CD4-positive, alpha-beta T cell treated with Interleukin-2 at 100 ng/mL for 4 hours (primary cell): ENCODE measurements at places on chromosomes 5 and 9.

DNA sequence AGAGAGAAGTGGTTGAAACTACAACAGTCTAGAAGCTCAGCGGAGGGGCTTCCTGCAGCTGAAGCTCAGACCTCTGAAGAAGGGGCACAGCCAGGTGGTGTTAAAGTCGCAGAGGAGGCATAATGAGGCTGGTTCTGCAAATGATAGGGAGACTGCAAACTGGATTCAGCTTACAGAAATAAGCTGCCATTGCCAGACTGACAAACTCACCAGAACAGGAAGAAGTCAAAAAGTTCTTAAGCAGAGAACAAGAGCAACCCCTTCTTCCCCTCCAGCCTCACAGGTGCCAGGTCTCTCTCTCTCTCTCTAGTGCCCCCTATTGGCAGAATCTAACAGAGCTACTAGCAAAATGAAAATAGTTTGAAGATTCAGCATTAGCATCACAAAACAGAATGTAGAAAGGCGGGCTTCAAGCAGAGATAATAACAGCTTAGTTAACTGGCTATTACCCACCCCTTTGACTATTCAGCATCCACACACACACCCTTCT, 76.7 kb downstream of the GRAMD2B start:
- peak; percentile 70 for DNase-seq

- no peak for DNase-seq
These were observed 55.5 kb downstream of the APC start for GRCh38 chr5:112793201-112793600.

DNA sequence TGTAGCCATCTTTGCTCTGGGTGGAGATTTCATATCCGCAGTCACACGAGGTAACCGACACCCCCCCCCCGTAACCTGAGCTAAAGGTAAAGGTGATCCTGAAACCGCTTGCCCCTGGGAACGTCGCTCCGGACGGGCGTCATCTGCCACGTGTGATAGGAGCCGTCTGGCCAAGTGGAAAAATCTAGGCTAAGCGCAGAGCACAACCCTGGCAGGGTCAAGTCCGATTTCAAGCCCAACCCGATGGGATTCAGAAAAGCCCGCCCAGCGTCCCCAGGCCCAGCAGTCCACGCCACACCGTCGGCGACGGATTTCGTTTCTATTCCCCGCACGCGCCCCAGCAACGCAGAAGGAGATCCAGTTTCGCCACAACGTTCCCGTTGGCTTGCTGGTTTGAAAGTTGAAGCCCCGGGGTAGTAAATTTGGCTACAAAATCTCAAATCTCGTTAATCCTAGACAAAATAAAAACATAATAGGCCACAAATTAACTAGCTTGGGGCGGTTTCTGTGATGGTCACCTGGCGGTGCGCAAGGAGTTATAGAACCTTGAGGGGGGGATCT, 32.4 kb upstream of the NFIB start:
- no peak for DNase-seq

DNA sequence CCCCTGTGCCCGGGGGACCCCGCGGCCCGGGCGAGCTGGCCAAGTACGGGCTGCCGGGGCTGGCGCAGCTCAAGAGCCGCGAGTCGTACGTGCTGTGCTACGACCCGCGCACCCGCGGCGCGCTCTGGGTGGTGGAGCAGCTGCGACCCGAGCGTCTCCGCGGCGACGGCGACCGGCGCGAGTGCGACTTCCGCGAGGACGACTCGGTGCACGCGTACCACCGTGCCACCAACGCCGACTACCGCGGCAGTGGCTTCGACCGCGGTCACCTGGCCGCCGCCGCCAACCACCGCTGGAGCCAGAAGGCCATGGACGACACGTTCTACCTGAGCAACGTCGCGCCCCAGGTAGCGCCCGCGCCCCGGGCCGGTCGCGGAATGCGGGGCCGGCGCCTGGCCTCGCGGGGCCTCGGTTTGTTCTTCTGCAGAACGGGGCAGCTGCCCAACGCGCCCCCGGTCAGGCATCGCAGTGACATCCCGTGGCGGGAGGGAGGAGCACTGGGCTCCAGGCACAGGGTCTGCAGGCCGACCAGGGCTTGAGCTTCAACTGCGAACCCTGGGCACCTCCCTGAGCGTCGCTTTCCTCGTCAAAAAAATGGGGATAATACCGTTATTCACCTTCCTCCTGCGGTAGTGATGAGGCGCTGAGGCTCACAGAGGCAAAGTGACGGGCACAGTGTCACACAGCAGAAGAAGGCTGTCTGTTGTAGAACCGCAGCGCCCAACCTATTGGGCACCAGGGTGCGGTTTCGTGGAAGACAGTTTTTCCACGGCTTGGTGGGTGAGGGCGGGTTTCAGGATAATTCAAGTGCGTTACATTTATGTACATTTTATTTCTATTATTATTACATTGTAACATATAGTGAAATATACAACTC, 777 bp downstream of the ENDOG start:
- peak; percentile 44 for DNase-seq

GRCh38 chr9:134214766-134215419, 50.5 kb upstream of the RNU6ATAC start:
- DNase-seq, result no peak

DNA sequence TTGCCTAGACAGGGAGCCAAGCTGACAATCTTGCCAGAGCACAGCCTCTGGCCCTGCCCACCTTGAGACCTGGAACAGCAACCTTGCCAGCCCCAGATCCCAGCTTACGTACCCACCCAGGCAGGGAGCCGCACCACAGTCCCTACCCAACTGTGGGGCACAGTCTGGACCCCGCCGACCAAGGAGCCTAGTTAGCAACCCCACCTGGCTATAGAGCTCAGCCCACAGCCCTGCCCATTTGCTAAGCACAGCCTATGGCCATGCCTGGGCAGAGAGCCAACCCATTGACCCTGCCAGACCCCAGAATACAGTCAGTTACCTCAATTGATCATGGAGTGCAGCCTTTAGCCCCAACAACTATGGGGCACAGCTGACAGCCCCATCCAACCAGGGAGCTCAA, 97.9 kb upstream of the SH3GL2 start:
- no peak for DNase-seq

GRCh38 chr9:4371108-4371507, 71.2 kb upstream of the GLIS3 start:
- DNase-seq, result no peak

- no peak for DNase-seq
These were observed 61.6 kb downstream of the ERCC6L2 start for GRCh38 chr9:95937131-95937530.

DNA sequence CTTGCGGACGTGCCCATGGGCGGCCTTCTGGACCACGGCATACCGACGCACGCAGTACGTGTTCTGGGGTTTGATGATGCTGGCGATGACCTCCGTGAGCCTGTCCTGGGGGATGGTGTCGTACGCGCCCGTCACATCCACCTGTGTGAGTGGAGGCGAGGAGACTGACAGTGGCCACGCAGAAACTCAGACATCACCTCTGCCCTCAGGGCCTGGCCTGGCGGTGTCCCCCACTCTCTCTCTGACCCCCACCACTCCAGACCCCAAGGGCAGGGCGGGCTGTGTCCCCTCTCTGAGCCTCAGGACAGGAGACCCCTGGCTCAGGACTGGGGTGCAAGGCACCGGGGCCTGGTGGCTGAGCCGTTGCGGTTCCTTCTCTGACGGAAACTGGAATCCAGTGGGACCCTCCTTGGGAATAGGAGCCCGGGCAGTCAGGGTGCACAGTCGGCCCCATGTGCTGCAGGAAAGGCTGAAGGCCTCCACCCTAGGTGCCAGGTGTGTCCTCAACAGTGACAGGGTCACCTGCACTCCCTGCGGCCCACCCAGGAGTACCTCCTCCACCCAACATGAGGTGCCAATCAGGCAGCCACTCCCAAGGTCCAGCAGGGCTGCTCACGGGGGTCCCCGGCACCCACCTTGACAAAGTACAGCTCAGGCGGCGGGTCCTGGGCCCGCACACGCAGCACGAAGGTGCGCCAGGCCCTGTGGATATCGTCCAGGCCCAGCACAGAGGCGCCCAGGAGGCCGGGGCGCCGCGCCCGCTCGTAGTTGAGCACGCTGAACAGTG, 16.0 kb downstream of the TERT start:
- no peak for DNase-seq

DNA sequence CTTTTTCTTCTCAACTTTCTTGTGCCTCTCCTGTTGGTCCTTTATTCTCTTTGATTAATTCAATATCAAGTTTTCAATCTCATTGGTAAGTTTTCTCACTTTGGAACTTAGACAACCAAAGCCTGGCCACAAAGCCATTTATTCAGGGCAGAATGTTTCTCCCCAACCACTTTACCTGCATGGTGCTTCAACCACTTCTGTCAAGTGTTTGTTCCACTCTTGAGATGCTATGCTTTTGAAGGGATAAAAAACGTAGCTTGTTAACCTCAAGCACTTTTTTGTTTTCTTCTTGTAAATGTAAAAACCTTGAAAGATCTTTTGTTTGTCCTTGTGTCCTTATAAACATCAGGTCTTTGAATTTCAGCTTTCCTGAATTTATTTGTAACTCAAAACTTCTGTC, 966.7 kb downstream of the MAT2B start:
- no peak for DNase-seq

- no peak for DNase-seq
These were observed 633 bp upstream of the PPP1R26 start for GRCh38 chr9:135478829-135479468.

GRCh38 chr5:81409896-81410295, 16.0 kb upstream of the ACOT12 start:
- DNase-seq, result no peak

- no peak for DNase-seq
These were observed 257.7 kb downstream of the EPB41L4A start for GRCh38 chr5:112161392-112161748.

DNA sequence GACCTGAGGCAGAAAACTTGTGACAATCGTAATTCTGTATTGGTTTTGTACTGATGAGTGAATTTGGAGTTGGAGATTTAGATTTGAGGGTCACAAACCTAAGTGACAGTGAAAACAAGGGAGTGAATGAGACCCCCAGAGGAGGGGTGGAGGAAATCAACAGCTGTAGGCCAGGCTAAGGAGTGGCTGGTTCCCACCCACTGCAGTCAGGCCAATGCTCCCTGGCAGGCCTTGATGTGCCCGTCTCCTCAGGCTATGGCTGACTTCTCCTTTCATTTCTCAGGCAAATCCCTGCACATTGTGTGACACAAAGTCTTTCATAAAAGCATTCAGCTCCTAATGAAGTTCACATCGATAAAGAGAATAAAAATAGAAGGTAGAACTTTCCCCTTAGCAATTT, 557.6 kb downstream of the CETN3 start:
- no peak for DNase-seq

GRCh38 chr5:35136386-35136785, 88.6 kb upstream of the AGXT2 start:
- no peak for DNase-seq

DNA sequence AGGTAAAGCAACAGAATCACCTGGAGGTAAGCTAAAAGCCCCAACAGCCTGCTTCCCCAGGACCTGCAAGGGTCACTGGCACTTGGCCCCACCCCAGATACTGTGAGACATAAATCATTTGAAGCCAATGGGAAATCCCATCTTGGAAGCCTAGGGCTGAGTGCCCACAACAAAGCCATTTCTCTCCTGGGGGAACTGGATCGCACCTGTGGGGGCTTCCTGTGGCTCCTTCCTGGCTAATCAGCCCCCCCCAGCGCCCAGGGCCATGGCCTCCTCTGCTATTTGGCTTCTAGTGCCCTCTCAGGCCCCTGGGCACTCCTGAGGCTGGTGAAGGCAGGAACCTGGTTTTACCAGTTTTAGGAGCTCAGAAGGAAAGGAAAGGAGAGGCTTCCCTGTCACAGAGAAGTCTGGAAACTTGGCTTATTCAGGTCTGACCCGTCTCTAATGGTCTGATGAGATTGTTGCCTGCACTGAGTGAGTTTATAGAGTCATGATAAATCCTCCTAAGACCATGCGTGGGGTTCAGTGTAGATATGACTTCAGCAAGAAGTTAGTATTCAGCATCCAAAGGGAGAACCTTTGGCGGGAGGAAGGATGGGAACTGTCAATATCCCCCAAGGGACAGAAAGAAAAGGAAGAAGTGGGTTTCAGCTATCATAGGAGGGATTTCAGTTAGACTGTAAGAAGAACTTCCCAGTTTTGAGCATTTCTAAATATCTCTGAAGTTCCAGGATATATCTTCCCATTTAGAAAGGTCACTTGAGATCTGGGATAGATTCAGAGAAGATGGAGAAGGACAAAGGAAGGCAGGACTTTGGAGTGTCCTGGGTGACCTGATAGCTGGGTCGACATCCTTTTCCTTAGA, 1.2 kb downstream of the KCNMB1 start:
- no peak for DNase-seq

DNA sequence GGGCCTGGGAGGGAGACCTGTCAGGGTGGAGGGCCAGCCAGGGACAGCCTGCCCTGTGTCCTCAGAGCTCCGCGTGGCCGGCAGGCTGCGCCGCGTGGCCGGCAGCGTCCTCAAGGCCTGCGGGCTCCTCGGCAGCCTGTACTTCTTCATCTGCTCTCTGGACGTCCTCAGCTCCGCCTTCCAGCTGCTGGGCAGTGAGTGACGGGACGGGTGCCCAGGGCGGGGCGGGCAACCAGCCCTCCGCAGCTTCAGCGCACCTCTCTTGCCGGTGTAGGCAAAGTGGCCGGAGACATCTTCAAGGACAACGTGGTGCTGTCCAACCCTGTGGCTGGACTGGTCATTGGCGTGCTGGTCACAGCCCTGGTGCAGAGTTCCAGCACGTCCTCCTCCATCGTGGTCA, 1.8 kb downstream of the SLC34A3 start:
- DNase-seq, result no peak

DNA sequence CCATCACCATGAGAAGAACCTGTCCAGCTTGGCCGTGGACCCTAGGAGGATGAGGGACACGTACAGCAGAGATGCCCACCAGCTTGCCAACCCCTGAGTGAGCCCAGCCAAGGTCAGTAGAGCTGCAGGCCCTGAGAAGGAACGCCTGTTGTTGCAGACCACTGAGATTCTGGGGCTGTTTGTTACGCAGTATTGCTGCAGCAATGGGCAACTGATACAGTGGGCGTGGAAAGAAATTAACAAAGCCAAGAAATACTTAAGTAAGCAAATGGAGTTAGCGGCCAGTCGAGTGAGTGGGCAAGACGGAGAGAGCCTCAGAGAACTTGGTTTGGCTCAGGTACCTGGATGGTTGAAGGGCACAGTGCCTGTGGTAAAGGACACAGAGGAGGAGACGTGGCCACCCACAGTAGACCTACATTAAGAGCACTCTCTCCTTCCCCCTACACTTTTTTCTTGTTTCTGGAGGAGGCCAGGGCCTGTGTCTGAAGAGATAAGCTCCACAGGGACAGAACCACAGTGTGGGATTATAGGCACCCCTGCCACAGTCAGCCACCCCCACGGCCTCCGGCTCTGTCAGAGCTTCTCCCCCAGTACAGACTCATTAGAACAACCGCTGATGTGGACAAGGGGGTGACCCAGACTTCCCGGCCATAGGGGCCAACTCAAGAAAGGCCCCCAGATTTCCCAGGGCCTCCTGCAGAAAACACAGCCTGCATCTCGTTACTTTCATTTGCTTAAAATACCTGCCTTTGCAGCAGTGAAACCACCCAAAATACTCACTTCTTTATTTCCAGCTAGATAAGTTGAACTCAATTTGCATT, 40.1 kb upstream of the GRHPR start:
- no peak for DNase-seq

GRCh38 chr5:15615859-15616258, 115.9 kb downstream of the FBXL7 start:
- no peak for DNase-seq
